Esophagus squamous epithelium (tissue), 5 donors: ENCODE measurements at places on chromosomes 1 and 21.

- no peak for DNase-seq
These were observed 129.7 kb downstream of the ATP1B1 start for GRCh38 chr1:169236143-169236542.

- no peak for DNase-seq
These were observed 6.0 kb downstream of the LSS start for GRCh38 chr21:46222436-46223116.

- no peak for DNase-seq
These were observed 217.3 kb downstream of the TTLL7 start for GRCh38 chr1:83781667-83782066.

DNA sequence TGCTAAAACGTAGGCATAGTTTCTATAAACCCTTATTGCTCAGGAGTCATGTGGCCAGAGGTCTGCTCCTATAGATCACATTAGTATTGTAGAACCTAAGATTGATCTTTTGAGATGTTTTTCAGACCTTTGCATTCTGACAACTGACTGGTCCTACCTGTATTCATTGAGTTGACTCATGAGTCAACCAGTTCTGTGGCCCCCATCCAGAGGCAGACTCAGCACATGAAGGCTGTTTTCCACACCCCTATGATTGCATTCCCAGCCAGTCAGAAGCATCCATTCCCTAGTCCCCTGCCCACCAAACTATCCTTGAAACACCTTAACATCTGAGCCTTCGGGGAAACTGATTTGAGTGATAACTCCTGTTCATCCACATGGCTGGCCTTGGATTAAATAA, 451.7 kb downstream of the SIPA1L2 start:
- no peak for DNase-seq

- no peak for DNase-seq
These were observed 189.0 kb downstream of the PLPP3 start for GRCh38 chr1:56390232-56390867.

GRCh38 chr1:64675718-64676345, 69.0 kb upstream of the RAVER2 start:
- DNase-seq = no peak

GRCh38 chr1:204331847-204332487, 27.8 kb downstream of the PLEKHA6 start:
- DNase-seq = no peak

DNA sequence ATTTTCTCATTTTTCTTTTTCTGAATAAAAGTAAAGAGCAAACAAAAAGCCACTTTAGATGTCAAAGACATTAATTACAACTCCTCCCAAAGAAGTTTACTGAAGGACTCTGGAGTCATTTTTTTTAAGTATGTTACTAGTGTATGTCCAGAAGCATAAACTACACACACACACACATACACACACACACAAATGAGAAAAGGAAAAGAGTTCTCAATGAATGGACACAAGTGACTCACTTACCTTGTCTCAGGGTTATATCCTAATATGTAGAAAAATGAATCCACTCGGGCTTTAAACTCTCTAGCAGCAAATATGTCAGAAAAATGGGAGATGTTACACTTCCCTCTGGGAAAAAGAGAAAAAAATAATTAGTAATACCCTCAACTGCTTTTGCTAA, 223.1 kb downstream of the SLC45A1 start:
- no peak for DNase-seq

DNA sequence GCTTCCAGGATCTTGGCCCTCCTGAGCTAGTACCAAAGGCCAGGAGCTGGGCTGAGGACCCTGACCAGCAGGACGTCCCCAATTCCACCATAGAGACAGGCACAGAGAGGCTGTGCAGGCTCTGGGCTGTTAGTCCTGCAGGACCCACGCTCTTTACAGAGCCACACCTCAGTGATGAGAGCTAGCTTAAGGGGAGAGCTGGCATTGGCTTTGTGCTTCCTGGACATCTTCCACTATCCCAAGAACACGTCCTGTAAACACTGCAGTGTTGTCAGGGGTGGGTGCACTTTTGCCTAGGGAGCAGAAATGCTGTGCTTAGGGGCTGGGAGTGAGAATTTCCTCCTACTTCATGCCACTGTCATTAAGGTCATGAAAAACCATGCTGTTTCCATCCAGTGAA, 91.7 kb upstream of the EDN2 start:
- DNase-seq = no peak

GRCh38 chr1:222918801-222919477, 104.1 kb downstream of the DISP1 start:
- no peak for DNase-seq

GRCh38 chr1:193592317-193592716, 405.9 kb upstream of the B3GALT2 start:
- DNase-seq = no peak
